ENCODE measurements at places on chromosomes 7 and 10. TPM values are rescaled to one million over a fixed set of nuclear protein-coding genes. Genes with fewer than 3 reads are reported as not detected.

GRCh38 chr7:141630621-141631020, 71.3 kb downstream of the DENND11 start:
- DNase-seq = no peak

DNA sequence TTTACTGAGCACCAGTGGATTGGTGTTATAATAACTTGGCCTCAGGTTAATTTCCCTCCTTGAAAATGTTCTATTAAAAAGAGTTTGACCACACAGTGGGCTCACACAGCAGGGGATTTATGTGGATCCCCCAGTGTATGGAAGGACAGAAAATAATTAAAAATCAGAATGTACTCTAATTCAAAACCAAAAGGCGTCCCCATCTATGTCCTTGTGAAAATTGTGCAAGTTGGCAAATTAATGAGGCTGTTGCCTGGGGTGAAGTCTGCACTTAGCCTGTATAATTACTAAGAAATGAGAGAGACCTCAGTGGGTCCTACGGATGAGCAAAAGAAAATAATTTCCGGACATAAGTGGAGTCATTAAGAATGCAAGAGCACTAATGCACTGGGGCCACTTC, 31.1 kb downstream of the PIK3CG start:
- DNase-seq = no peak

DNA sequence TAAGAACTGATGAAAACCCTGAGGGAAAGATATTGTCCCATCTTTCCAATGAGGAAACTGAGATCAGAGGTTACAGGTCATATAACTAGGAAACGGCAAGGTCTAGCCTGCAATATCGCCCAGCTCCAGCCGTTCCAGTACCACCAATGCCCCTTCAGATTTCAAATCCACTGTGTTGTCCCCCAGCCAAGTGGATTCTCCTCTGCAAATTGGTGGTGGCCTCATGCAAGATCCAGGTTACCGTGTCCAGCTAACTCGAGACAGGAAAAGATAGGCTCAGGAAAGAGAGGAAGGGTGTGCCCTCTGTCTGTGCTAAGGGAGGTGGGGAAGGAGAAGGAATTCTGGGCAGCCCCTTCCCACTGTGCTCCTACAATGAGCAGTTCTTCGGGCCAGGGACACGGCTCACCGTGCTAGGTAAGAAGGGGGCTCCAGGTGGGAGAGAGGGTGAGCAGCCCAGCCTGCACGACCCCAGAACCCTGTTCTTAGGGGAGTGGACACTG, 25.3 kb downstream of the PRSS2 start:
- DNase-seq = no peak

FAM25G gene
- not detected for total RNA-seq

MBL2 gene
- total RNA-seq = not detected

DNA sequence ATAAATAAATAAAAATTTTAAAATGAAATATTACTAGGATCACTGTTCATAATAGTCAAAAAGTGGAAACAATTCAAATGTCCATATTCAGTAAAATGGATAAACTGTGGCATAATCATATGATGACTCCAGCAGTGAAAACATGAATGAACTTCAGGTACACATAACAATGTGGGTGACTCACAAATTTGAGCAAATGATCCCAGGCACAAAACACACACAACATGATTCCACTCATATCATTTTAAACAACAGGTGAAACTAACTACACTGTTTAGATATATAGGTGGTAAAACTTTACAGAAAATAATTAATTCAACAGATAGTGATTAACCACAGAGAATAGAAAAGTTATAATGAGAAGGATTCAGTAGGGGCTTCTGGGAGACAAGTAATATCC, 14.7 kb upstream of the SAMD8 start:
- DNase-seq = no peak

GRCh38 chr10:66941491-66941890, 15.7 kb downstream of the LRRTM3 start:
- no peak for DNase-seq

GRCh38 chr10:17092216-17092944, 37.2 kb downstream of the CUBN start:
- no peak for DNase-seq

DNA sequence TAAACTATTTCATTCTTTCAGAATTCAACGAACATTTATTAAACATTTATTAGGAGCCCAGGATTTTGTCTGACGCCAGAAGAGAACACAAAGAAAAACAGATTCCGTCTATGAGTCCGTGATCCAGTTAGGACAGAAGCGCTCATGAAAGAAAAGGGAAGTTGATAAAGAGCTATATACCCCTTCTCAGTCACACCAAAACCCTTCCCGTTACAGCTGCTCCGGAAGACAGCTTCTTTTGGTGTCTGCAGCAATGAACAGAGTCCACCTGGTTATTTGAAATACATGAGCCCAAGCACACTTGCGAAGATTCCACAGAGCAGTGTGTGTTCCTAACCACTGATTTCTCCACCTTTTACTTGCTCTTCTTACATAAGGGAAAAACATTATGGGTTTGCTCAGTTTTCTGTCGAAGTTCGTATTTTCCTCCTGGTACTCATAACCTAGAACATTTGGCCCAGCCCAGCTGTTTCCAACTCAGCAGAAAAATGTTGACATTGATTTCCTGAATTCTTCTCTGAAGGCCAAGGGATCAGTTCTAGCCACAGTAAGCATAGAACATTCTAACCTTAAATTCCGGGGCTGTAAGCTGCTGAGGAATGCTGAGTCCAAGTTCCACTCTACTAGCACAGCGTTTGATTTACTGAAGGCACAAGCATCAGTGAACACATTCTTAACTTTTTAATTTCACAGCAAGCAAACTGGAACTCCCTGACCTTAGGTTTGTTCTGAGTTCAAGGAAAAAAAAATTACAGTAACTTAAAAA, 206.5 kb downstream of the SORCS1 start:
- DNase-seq = no peak

BTAF1 gene
- total RNA-seq = 12.0 TPM

- no peak for DNase-seq
Measured at GRCh38 chr10:12081879-12082557, 13.3 kb downstream of the DHTKD1 start.

DNA sequence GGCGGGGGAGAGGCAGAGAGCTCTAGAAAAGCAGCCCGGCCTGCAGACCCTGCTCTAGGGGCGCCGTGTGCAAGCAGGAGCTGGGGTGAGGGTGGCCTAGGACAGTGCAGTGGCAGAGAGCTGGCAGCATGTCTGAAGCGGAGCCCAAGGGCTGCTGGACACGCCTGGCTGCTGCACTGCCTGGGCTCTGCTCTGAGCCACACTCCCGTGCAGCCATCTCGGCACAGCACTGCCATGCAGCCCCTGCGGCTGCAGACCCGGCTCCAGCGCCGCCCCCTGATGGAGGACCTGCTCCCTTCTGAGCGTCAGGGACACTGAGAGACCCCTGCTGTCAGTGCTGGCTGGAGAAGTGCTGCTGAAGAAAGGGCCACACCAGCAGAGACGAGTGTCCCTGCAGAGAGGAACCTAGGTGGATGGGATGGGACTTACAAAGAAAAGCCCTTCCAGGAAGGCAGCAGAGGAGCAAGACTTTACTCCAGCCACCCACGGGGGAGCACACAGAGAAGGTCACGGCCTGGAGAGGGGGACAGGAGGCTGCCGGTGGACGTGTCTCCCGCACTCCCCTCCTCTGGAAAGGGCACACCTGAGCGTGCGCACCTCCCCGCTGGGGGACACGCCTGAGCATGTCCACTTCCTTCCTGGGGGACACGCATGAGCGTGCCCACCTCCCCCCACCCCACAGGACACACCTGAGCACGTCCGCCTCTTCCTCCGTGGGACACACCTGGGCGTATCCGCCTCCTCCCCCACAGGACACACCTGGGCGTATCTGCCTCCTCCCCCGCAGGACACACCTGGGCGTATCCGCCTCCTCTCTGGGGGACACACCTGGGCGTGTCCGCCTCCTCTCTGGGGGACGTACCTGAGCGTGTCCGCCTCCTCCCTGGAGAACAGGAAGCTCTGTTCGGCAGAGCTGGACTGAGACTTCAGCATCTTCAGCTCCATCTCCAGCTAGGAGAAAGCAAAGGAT, 252.9 kb downstream of the MAD1L1 start:
- peak; percentile 13 for DNase-seq

DNA sequence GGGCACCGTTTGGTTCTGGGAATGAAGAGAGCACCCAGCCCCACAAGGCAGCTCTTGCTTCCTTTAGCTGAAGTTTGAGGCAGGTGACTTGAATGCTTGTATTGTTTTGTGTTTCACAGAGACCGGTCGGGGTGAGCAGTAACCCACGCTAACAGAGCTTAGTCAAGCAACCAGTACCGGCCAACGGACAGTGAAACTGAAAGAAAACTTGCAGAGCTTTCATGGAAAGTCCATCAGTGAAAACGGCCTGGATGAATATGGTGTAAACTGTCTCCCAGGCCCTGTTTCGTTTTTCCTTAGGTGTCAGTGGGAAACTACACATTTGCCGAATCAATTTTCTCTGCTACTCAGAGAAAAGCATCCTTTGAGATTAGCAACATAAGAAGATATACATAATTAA, 101.1 kb downstream of the LYZL1 start:
- no peak for DNase-seq

GRCh38 chr7:98178762-98179490, 32.3 kb upstream of the BHLHA15 start:
- no peak for DNase-seq

ZNF32 gene
- 41.6 TPM for total RNA-seq

DNA sequence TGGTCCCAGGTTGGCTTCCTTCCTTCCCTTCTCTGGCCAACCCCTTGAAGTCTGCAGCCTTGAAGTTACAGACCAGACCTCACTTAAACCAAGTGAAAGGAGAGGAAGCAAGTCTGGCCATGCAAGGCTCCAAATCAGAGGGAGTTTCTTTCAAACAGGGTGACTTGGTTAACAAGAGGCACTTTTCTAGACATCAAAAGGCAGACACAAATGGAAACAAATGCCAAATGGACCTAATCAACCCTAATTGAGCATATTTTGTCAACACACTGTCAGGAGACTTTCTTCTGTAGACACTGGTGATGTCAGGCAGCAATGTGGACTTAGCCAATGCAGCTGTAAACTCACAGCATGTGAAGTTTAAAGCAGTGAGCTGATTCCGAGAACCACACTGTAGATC, 282.7 kb upstream of the FZD8 start:
- DNase-seq = no peak

DNA sequence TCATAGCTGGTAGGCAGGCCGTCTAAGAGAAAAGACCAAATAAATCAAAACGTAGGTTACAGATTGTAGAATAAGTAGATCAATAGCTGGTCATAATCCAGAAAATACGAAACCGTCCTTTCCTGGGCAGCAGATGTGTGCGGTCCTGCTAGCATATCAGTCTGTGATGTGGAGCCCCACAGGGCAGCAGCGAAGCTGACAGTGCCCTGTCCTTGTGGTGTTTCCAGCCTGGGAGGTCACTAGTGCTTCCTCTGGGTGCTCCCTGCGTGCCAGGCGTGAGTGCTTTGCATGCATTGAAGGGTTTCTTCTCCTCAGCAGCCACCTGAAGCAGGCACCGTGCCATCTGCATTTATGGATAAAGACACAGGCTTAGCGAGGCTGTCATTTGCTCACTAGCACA, 41.7 kb downstream of the IL15RA start:
- DNase-seq = no peak

DNA sequence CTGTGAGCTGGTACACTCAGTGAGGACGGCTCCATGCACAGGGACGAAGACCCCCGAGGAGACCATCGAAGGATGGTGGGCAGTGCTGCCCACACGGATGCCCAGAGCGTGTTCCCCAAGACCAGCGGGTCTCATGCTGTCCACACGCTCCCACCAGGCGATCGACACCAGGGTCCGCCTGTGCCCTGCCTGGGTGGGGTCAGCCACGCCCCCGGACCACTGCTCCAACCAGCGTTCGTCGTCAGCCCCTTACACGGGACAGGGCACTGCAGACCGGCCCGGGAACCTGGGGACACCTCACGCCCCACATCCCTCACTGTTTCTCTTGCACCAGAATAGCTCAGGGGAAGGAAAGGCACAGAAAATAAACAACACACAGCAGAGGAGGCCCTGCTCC, 223.5 kb downstream of the DNAJB6 start:
- no peak for DNase-seq

DNA sequence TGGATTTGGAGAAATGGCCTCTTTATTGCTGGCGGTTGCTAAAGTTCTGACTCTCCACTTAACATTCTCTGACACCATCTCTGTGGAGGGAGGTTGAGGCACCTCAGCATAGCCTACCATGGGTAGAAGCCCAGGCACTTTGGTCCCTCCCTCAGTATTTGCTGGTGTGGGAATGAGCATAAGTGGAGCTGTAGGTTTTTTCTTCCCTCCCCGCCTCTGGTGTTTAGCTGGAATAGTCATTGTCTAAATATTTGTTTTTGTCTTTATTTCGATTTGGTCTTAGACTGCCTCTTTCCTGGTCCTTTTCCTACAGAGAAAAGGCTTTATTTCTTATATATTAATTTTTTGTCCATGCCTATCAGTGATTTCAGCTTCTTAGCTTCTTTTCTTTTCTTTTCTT, 203.4 kb upstream of the AGR3 start:
- no peak for DNase-seq

DNA sequence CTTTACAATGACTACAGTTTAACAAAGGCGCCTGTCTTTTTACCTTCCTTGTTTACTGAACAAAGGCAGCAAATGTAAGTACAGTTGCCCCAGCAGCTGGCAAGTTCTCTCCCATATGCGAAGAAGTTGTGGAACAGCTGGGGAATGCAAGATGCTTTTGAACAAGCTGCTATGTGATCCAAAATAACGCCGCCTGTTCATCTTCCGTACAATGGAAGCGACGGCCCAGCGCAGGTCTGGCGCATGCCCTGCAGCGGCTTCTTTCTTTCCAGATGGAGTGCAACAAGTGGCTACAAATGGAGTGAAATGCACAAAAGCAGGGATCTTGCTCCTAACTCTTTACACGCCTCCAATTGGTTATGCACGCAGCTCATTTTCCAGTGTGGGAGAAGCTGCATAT, 97.0 kb upstream of the SVIL start:
- DNase-seq = no peak

DNA sequence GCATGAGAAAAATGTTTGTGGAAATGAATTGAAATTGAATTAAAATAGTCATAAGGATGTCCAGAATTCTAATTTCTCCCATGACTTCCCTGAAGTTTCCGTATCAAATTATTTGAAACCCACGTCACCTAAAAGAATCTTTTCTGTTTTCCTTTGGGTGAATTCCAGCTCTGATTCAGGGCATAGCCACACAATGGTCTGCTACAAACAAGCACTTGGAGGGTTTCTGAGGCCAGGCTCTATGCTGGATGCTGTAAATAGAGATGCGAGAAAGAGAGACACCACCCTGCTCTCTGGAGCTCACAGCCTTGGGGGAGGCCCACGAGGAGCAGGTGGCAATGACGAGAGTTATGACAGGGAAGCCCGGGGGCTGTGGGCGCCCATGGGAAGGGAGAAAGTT, 33.6 kb downstream of the GHRHR start:
- DNase-seq = no peak

KCNH2 gene
- 82.1 TPM for total RNA-seq

GHRHR gene
- not detected for total RNA-seq

- peak; percentile 40 for DNase-seq
Measured at GRCh38 chr7:47329320-47329926, 252.5 kb downstream of the TNS3 start.

DNA sequence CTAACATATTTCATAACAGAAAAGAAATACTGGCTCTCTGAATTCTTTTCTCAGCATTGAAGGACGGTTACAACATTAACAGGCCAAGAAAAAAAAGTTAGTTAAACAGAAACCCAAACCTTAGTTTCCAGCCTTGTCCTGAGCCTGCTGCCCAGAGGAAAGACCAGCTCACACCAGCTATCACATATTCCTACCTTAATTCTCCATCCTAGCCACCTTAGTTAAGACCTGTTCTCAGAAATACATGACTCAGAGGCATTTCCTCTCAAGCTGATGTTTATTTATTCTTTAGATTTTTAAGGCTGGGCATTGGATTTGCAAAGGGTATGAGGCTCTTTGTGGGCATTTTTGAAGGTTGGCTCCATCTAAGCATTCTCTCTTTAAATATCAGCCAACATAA, 34.3 kb upstream of the ADAM12 start:
- no peak for DNase-seq

CADPS2 gene
- total RNA-seq = 14.4 TPM

All from left cardiac atrium (tissue), 4 donors.